ENCODE measurements at places on chromosomes 1 and 21.

DNA sequence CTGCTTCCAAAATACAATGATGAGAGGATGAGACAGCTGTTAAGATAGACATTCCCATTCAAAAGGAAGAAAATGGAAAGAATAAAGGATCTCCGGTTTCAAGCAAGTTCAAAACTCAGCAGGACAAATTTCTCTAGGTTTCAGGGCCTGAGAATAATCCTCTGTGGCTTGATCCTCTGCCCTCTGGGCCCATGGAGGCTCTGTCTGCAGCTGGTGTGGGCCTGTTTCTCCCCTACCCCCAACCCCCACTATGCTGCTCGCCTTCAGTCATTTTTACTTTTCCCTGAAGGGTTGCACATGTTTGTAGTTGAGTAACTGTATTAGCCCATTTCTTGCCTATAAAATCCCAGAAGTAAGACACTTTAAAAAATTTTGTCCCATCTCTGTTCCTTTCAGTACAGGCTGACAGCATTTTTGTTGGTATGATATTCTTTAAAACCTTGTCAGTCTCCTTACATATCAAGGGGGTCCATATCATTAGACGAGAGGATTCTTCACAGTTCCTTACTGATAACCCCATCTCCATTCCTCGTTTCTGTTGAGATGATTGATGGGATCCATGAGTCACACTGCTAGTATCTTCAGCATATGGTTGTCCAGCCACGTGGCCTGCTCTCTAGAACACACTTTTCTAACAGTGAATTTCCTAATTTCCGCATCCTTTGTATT is 10.5 kb downstream of the ZMYM4 start:
- no peak for DNase-seq

- no peak for DNase-seq
These were observed 226.5 kb downstream of the SMYD3 start for GRCh38 chr1:246280551-246280950.

GRCh38 chr1:39639305-39640130 is at the start of gene HEYL:
TSS of gene HEYL (minus strand) at chr1:39639643. CDS start at chr1:39639625, 18 bp downstream.
- DNase-seq, result peak; percentile 84

DNA sequence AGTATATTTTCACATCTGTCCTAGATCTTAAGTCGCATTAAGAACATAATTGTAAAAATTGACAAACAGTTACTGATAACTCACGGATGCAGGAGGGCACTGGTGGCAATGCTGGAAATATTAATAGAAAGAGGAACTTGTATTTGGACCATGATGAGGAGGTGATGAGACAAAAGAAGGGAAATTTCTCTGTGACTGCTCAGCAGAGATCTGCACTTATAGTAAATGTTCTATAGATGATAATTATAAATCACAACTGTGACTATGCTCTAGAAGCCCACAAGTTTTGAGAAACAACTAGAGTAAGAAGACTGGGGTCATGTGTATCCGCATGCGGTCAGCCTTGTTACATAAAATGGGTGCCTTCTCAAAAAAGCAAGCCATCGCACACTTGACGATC is 8.7 kb upstream of the DUSP12 start:
- DNase-seq, result no peak

DNA sequence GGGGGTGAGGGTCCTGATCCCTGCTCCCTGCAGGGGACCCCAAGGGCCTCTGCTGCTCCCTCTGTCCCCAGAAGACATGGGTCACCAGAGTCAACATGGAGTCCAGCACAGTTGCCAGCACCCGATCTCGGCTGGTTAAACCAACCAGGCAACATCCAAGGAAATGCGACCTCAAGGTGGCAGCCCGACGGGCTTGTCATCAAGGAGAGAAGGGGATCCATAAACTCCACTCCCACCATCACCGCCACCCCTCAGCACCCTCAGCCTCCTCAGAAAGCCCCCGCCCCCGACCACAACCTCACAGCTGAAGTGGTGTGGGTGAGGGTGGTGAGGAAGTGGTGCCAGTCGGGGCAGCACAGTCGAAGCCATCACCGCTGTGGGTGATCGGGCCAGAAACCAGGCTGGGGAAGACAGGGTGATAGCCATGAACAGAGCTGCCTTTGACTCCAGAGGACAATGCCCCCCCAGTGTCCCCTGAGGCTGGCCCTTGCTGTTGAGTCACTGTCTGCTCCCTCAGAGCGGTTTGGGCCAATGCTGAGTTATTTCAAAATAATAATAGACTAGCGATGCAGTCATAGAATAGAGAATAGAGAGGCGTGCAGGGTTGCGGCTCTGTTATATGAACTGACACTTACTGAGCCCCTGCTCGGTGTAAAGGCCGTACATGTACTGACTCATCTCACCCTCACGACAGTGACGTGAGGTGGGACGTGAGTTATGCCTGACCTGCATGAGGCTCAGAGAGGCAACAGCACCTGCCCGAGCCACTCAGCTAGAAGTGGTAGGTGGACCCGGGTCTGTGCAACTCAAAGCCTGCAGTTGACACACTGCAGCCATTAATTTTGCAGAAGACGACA is 88.7 kb upstream of the IFFO2 start:
- DNase-seq, result no peak

DNA sequence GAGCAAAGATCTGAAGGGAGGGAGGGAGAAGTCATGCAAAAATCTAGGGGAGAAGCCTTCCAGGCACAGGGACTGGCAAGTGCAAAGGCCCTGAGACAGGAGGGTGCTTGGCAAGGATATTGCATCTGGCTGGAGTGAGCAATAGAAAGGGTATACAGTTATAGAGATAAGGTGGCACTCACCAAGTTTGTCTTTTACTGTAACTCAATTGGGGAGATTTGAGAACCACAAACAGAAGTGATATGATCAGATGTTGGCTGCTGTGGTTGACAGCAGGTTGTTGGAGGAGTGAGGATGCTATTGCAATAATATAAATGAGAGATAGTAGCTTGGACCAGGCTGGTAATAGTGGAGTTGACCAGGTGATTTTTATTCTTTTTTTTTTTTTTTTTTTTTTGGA is 25.6 kb downstream of the MCOLN3 start:
- DNase-seq, result no peak

- DNase-seq, result no peak
These were observed 28.6 kb upstream of the DUSP23 start for GRCh38 chr1:159752135-159752580.

GRCh38 chr1:227890451-227891222 is 57.1 kb downstream of the WNT9A start:
- DNase-seq, result no peak

GRCh38 chr1:245000872-245001188 is 136.5 kb upstream of the HNRNPU start:
- no peak for DNase-seq

- no peak for DNase-seq
These were observed 114.5 kb upstream of the COL24A1 start for GRCh38 chr1:86271046-86271445.

GRCh38 chr1:199843861-199844260 is 183.6 kb upstream of the NR5A2 start:
- no peak for DNase-seq

DNA sequence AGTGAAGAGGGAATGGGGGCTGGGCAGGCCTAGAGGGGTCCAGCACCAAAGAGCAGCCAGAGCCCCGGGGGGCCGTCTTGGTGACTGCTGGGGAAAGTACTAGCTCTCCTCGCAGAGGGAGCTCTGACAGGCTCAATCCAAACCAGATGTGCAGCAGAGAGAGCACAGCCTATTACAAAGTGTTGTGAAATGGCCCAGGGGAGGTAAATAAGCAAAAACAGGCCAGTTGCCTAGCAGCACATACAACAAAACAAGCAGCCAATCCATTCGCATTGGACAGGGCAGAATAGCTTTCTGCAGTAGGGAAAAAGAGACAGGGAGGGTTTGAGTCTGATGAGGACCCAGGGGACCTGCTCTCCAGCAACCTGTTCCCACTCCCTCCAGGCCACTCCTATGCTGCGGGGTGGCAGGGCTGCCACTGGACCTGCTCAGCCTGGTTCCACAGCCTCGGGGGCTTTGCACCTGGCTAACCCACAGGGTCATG is 239.6 kb upstream of the FGGY start:
- peak; percentile 37 for DNase-seq

GRCh38 chr21:41458121-41458520 is 32.1 kb downstream of the MX1 start:
- no peak for DNase-seq

DNA sequence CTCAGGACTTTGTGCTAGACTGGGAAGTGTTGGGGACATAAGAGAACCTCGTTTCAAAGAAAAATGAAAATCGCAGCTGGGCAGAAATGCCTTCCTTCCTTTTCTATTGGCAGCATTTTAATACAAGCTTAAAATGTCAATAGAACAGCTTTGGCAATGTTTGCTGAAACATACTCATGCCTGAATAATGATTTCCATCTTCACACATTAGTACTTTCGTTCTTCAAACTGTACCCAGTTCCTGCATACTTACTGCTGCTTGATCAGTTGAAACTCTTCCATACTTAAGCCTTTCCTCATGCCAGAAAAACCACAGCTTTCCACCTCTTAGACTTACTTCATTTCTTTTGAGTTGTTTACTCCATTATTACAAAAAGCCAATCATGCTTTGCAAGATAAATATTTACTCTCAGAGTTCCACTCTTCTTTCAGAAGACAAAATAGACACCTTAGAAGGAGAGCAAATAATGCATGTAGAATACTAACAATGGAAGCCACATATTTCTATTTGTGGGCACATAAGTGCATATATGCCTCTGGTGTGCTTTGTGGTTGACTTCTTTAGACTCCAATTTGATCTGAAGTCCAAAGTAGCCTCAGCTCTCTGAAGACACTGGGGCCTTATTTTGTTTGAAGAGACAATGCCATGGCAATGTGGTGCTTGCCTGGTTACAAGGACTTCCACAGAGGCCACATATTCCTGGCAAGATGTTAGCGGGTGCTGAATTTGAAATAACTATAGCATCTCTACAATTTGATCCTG is 22.7 kb upstream of the CD55 start:
- DNase-seq, result no peak

GRCh38 chr21:25881524-25882376 is 147.0 kb downstream of the GABPA start:
- DNase-seq, result peak; percentile 78

DNA sequence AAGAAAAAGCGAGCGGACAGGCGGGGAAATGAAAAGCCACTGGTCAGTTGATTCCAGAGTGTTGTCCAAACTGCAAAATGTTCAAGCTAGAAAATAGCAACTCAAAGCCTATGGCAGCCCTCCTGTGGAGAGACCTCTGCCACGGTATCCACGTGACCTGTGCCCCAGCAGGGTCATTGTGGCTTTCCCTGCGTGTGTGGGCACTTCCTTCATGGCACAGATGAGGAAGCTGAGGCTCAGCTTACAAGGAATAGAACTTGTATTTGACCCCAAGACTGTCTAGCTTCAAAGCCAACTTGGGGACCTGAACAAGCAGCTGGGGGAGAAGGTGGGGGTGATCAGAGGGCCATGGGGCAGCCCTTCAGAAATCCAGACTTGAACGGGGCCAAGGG is 15.6 kb upstream of the PLEKHG5 start:
- DNase-seq, result no peak

DNA sequence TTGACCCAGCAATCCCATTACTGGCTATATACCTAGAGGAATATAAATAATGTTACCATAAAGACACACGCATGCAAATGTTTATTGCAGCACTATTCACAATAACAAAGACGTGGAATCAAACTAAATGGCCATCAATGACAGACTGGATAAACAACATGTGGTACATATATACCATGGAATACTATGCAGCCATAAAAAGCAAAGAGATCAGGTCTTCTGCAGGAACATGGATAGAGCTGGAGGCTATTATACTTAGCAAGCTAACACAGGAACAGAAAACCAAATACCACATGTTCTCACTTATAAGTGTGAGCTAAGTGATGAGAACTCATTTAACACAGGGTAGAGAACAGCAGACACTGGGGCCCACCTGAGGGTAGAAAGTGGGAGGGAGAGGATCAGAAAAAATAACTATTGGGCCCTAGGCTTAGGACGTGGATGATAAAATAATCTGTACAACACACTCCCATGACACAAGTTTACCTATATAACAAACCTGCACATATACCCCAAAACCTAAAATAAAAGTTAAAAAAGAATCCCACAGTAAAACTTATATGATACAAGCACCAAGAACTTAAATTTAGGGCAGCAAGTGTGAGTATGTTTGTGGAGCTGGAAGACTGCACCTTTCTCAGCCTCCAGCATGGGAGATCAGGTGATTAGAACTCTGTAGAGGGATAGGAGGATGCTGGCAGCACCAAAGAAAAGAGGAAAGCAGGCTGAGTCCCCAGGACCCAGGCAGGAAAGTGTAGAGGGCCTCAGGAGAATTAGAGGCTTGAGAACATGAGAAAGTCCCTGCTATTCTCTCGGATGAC is 320.8 kb upstream of the USP24 start:
- DNase-seq, result no peak

DNA sequence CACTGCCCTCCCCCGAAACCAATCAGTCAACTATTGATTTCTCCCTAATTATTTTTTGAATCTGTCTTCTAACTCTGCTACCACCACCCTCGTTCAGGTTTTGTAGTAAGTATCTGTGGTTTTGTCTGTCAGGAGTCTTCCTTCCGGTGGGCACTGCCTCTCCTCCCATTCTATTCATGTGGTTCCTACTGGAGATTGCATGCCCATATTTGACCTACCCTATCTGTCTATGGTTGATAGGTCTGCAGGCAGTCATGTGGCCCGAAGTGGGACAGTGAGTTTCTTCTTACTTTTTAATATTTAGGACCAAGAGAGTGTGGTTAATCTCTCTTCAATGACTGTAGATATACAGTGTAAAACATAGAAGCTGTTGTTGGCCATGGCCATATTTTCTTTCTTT is 17.8 kb upstream of the MAST2 start:
- DNase-seq, result no peak

- DNase-seq, result no peak
These were observed 5.1 kb downstream of the ZNF692 start for GRCh38 chr1:248853663-248854375.

DNA sequence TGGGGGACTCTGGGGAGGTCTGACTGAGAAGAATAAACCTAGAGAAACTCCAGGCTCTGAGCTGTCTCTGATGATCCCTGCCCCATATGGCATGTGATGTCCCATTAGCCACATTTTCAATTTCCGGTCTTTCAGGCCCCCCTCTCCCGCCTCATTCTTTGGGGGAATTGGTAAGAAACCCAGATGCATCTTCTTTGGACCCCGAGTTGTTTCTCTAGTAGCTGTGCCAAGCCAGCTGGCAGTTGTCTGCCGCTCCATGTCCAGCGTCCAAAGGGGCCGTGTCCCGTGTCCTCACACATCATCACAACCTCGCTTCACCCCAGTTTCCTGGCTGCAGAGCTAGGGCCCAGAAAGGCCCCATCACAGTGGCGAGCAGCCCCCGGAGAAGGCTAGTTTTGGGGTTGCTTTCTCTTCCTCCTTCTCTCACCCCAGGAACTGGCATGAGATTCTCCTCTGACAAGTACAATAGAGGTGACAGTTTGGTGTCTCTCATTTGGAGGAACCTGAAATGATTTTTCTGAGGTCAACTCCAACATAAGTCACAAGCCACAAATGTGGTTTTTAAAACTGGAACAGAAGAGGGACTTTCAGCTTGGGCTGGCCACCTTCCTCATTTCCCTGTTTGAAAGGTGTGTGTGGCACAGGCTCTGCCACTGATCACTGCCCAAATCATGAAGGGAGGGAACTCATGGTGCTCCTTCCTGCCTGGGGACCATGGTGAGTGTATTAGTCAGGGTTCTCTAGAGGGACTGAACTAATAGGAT is 6.4 kb upstream of the GPR157 start:
- DNase-seq, result no peak
